ENCODE measurements at places on chromosomes 6 and 20. TPM values are rescaled to one million over a fixed set of nuclear protein-coding genes. Genes with fewer than 3 reads are reported as not detected.
A peak's percentile ranks its signal among the peaks of the same experiment; 100 is the strongest.

DNA sequence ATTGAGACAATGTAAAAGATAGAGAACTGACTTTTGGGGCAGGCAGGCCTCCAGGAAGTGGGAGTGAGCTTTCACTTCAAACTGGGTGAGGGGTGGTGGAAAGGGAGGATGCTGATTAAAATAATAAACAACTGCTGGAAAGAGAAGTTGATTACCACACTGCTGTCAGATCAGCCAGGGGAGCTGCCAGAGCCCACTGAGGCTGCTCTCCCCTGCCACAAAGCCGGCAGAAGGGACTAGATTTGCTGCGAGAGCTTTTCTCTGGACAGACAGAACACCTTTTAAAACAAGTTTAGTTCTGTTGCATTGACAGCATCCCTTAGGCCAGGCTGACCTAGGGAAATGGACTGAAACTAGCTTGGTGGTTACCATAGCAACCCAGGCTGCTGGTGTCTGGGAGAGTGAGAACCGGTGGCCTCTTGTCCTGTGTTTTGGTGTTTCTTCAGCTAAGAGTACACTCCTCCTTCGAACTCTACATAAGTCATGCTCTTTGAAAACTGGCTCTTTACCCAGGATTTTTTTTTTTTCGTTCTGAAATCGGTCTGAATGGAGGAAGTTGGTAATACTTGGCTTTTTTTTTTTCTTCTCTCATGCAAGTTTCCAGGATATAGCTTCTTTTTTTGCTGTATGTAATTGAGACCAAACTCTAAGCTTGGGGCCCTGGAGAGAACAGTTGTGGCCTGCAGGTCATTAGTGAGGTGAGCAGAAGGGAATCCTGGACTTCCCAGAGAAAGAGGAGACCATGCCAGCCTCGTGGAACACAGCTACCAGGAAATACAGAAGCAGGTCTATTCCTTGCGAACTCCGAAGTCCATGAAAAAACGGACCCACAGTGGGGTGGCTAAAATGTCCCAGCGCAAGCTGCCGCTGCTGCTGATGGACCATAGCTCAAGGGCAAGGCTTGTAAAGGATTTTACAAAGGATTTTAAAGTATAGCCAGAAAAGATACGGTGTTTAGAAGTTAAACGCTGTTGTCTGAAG, 374.4 kb downstream of the UTRN start:
- no peak for DNase-seq
- peak overlapping the region; percentile 15 for H3K27ac ChIP-seq
- H3K4me3 ChIP-seq = no peak overlapping the region
- H3K36me3 ChIP-seq = no peaks in the 10 kb centered on the region
- H3K27me3 ChIP-seq = no peaks in the 10 kb centered on the region

- no peak overlapping the region for H3K4me3 ChIP-seq
- no peaks in the 10 kb centered on the region for H3K36me3 ChIP-seq
- H3K27ac ChIP-seq = no peak overlapping the region
- H3K4me1 ChIP-seq = peaks cover 7% of the 10 kb centered on the region
Observed at GRCh38 chr6:116088946-116089345, 11.7 kb upstream of the NT5DC1 start.

DNA sequence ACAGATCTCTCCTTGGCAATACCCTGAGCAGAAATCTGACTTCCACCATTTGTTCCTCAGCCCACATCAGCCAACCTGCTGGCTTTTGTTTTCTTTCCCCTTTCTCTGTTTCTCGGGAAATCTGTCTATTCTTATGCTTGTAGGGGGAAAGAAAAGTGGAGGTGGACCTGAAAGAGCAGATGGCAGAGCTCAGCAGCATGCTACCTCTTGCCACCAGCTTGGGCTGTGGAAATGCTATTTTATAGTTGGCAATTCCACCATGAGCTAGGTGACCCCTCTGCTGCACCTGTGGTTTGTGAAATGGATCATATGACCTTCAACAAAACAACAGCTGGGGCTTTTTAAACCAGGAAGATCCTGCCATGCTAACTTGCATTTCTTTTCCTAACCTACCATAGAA, 6.8 kb upstream of the SPATS1 start:
- no peak for DNase-seq
- H3K27ac ChIP-seq = no peak overlapping the region
- no peaks in the 10 kb centered on the region for H3K4me1 ChIP-seq
- no peaks in the 10 kb centered on the region for H3K36me3 ChIP-seq
- no peaks in the 10 kb centered on the region for H3K27me3 ChIP-seq

The LAMA2 gene
- total RNA-seq = 95.1 TPM

The HLA-DQB1 gene
- 4.5 TPM for total RNA-seq

GRCh38 chr6:152775428-152775827, 24.8 kb downstream of the VIP start:
- no peak overlapping the region for H3K27ac ChIP-seq
- DNase-seq = peak; percentile 3
- no peaks in the 10 kb centered on the region for H3K36me3 ChIP-seq
- no peak overlapping the region for H3K4me3 ChIP-seq
- H3K27me3 ChIP-seq = no peaks in the 10 kb centered on the region
- no peaks in the 10 kb centered on the region for H3K4me1 ChIP-seq

The BPI gene
- not detected for total RNA-seq

GRCh38 chr6:22825210-22825609, 255.8 kb downstream of the HDGFL1 start:
- H3K36me3 ChIP-seq = no peaks in the 10 kb centered on the region
- DNase-seq = no peak
- peaks cover 18% of the 10 kb centered on the region for H3K4me1 ChIP-seq
- no peaks in the 10 kb centered on the region for H3K27me3 ChIP-seq

- H3K36me3 ChIP-seq = no peaks in the 10 kb centered on the region
- peak; percentile 32 for DNase-seq
- no peak overlapping the region for H3K4me3 ChIP-seq
- no peaks in the 10 kb centered on the region for H3K4me1 ChIP-seq
Observed at GRCh38 chr6:134080171-134080795, 27.9 kb upstream of the SLC2A12 start.

DNA sequence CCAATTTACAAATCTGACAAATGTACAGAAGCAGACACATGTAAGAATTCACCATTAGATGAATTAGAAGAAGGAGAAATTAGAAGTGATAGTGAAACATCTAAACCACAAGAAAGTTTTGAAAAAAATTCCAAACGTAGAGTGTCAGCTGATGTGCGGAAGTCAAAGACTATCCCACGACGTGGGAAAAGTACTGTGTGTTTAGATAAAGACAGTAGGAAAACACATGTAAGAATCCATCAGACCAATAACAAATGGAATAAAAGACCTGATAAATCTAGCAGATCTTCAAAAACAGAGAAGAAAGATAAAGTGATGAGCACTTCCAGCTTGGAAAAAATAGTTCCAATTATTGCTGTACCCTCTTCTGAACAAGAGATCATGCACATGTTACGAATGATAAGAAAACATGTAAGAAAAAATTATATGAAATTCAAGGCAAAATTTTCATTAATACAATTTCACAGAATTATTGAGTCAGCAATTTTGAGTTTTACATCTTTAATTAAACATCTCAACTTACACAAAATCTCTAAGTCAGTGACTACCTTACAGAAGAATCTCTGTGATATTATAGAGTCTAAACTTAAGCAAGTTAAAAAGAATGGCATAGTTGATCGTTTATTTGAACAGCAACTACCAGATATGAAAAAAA, 28.1 kb upstream of the GJA10 start:
- H3K4me3 ChIP-seq = no peak overlapping the region
- no peak for DNase-seq
- H3K36me3 ChIP-seq = peaks cover 93% of the 10 kb centered on the region

Measured in stomach (tissue), 19 donors.